ENCODE measurements at places on chromosomes 6 and 20.

DNA sequence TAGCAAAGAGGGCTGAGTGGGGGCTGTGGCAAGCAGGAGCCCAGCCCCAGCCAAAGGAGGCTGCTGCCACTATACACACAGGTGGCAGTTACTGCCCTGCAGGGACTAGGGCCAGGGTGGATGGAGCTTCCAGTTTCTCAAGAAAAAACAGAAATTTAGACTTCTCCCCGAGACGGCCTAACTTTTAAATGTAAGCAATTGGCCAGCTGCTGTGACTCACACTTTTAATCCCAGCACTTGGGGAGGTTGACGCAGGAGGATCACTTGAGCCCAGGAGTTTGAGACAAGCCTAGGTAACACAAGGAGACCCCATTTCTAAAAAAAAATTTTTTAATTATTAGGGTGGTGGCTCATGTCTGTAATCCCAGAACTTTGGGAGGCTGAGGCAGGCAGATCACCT lies 98.2 kb upstream of the NFATC2 start:
- no peak for DNase-seq

- no peak for DNase-seq
Observed at GRCh38 chr6:67210450-67210849, 1424.6 kb upstream of the ADGRB3 start.

DNA sequence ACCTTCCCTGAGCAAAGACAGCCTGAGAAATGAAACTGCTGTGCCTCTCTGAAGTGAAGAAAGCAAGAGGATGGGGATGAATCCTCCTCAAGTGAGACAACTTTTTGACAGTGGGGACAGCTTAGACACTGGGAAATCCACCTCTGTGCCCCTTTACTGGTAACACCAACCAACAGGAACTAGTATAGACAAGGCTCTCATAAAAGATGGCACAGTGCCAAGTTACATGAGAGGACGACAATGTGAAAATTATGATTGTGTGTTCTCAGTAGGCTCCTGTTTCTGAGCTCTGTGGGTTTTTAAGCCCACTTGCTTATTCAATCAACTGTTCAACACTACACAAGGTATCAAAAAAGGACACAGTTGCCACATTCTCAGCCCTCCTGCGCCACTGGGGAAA lies 41.6 kb upstream of the LYRM2 start:
- no peak for DNase-seq

DNA sequence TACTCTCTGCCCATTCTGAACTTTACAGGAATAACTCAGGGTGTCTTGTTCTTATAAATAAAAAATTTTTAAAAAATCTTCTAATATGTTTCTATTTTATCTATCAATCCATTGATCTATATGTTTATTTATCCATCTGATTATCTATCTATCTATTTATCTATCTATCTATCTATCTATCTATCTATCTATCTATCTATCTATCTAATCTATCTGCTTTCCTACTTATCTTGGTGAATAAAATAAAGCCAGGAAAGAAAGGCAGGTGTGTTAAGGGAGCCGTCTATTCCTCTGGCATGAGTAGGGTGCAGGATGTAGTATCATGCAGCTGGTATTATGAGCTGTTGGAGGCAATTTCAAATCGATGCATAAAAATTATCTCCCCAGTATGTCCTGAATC lies 153.0 kb downstream of the FOXA2 start:
- no peak for DNase-seq

DNA sequence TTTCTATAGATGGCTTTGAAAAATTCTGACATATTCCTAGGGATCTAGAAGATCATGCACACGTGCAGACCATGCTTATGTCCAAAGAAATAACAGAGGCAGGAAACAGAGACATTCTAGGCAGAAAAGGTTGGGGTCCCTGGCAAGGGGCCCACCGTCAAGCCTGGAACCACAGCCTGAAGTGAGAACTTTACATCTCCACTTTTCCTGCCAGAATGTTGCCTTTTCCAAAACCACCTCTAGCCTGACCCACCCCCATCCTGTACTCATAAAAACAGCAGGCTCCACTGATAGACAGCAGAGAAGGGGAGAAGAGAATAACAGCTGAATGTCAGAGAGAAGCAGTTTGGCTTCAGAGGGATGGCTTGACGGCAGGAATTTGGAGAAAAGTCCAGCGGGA lies 257.3 kb upstream of the NT5E start:
- no peak for DNase-seq

GRCh38 chr20:3875378-3875974 lies 13.7 kb upstream of the PANK2 start:
- no peak for DNase-seq
